Pancreas (tissue), 10 donors: ENCODE measurements at places on chromosomes 13 and 19. TPM values are rescaled to one million over a fixed set of nuclear protein-coding genes. Genes with fewer than 3 reads are reported as not detected.

DCT gene
- 0.20 TPM for total RNA-seq

NOVA2 gene
- total RNA-seq: 0.43 TPM

SERPINE3 gene
- not detected for total RNA-seq

TNFSF13B gene
- total RNA-seq: 4.1 TPM

- H3K36me3 ChIP-seq: no peaks in the 10 kb centered on the region
- H3K4me1 ChIP-seq: no peaks in the 10 kb centered on the region
- H3K4me3 ChIP-seq: no peak overlapping the region
- no peaks in the 10 kb centered on the region for H3K27me3 ChIP-seq
- DNase-seq: no peak
Observed at GRCh38 chr13:110368408-110368807, 61.3 kb downstream of the COL4A2 start.

- no peak overlapping the region for H3K4me3 ChIP-seq
- no peaks in the 10 kb centered on the region for H3K4me1 ChIP-seq
- no peaks in the 10 kb centered on the region for H3K36me3 ChIP-seq
- no peak overlapping the region for H3K27ac ChIP-seq
- DNase-seq: no peak
Observed at GRCh38 chr19:48108997-48109782, 1.4 kb downstream of the PLA2G4C start.

DNA sequence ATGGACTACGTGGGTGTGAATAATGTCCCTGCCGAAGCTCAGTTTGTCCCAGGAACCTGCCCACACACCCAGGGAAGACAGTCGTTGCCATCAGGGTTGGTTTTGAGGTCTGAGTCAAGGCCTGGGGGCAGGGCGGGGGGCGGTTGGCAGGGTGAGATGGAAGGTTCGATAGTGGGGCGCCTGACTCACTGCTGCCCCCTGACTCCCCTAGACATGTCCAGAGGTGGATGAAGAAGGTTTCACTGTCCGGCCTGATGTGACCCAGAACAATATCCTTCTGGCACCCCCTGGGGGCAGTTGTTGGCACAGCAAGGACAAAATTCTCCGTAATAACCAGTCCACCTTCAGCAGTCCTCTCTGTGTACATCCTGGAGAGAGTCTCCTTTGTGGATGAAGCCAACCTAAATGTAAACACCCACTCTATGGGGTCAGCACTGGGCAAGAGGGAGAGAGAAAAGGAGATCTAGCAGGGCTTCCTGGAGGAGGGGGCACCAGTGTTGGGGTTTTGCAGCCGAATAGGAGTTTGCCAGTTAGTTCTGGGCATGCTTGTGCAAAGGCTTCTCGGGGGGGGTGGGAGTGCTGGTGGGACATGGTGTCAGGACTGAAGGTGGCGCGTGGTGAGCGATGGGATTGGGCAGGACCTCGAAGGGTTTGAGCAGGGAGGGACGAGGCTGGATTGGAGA is 19.6 kb upstream of the B3GNT3 start:
- H3K4me3 ChIP-seq: no peak overlapping the region
- no peaks in the 10 kb centered on the region for H3K36me3 ChIP-seq
- H3K27me3 ChIP-seq: no peaks in the 10 kb centered on the region

- no peaks in the 10 kb centered on the region for H3K36me3 ChIP-seq
- H3K4me1 ChIP-seq: no peaks in the 10 kb centered on the region
- DNase-seq: no peak
- no peak overlapping the region for H3K27ac ChIP-seq
Observed at GRCh38 chr13:66921437-66921836, 308.7 kb downstream of the PCDH9 start.

GRCh38 chr19:51971624-51972023 is 15.0 kb downstream of the ZNF350 start:
- DNase-seq: no peak
- no peaks in the 10 kb centered on the region for H3K27me3 ChIP-seq
- H3K27ac ChIP-seq: no peak overlapping the region
- H3K4me3 ChIP-seq: no peak overlapping the region

DNA sequence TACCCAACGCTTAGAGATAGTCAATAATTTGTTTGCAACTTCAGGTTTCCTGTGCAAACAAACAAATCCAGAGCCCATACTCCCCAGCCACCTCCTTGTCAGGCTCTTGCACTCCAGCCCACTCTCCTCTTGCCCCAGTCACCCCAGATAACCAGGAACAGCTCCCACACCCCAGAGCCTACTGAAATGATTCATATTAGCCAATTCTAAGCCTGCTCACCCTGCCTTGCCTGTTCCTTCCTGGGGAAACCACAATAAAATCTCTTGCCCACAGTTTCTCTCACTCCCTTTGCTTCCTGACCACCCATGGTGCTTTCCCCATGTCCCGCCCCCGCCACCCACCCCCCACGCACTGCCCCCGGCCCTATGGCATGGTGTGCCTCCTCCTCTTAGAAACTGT is 3.8 kb upstream of the ACTL9 start:
- DNase-seq: no peak
- no peaks in the 10 kb centered on the region for H3K27me3 ChIP-seq
- no peaks in the 10 kb centered on the region for H3K36me3 ChIP-seq
- no peak overlapping the region for H3K27ac ChIP-seq
- no peaks in the 10 kb centered on the region for H3K4me1 ChIP-seq
- no peak overlapping the region for H3K4me3 ChIP-seq

- H3K27me3 ChIP-seq: no peaks in the 10 kb centered on the region
- H3K36me3 ChIP-seq: no peaks in the 10 kb centered on the region
- H3K4me3 ChIP-seq: no peak overlapping the region
- no peak for DNase-seq
- no peak overlapping the region for H3K27ac ChIP-seq
Observed at GRCh38 chr13:108705031-108705430, 75.6 kb downstream of the MYO16 start.

DNA sequence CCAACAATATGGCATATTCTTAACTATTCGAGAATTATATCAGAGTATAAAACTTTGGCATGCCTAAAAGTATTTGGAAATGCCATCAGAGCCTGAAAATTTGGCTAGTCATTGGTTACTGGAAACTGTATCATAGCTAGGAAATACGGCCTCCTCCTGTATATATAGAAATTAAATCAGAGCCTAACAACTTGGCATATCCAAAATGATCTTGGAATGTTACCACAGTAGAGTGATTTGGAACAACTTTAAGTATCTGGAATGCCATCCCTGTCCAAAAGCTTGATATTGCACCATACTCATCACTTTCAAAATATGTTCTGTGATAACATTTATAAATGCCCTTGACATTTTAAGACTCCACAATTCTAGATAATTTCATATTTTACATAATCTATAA is 335.8 kb downstream of the SLITRK1 start:
- DNase-seq: no peak
- H3K27ac ChIP-seq: no peak overlapping the region
- H3K36me3 ChIP-seq: no peaks in the 10 kb centered on the region
- H3K4me3 ChIP-seq: no peak overlapping the region
- H3K27me3 ChIP-seq: no peaks in the 10 kb centered on the region
